H4 (cell line): ENCODE measurements at places on chromosomes 12 and 14. TPM values are rescaled to one million over a fixed set of nuclear protein-coding genes. Genes with fewer than 3 reads are reported as not detected.

- DNase-seq = no peak
Observed at GRCh38 chr12:39145175-39145999, 240.0 kb upstream of the CPNE8 start.

- DNase-seq = no peak
Observed at GRCh38 chr14:104715871-104716270, 8.2 kb upstream of the ADSS1 start.

DNA sequence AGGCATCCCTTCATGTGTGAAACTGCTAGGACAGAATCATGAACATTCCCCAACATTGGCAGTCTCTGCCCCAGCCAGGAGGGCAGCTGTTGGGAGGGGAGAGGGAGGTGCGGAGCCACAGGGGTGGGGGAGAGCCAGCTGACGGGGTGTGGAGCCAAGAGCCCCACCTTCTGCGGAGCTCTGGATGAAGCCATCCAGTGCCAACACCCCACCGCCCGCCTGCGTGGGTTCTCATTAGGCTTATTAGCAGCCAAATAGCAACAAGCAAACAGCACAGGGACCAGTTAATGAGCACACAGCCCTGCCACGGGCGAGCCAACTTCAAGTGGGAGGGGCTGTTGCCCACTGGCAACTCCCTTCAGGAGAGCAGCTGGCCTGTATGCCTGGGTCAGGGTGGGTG lies 12.1 kb downstream of the LTBP2 start:
- no peak for DNase-seq

DNA sequence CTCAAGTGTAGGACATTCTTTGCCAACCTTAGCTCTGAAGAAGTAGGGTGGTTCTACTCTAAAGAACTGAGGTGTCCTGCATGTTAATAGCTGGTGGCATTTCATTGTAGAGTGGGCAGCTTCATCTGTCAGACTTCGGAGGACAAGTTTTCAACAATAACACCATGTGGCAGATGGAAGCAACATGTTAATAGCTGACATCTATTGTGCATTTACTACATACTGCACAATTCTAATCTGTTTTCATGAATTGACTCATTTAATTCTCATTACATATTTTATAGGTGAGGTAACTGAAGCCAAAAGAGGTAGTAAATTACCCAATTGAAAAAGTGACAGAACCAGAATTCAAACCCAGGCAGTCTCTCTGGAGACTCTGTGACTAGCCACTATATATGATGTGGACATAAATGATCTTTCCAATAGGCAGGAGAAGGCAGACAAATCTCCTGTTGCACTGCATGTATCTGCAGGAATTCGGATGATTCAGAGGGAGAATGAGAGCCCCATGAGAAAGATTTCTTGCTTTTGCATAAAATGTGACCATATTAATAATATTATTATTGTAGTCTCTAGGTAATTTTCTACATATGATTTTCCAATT lies 137.2 kb upstream of the E2F7 start:
- DNase-seq = no peak

- no peak for DNase-seq
Observed at GRCh38 chr12:132056320-132056719, 87.8 kb downstream of the DDX51 start.

Gene PMCH
- not detected in 2 replicates for total RNA-seq

Gene NINJ2
- not detected in 2 replicates for total RNA-seq
